ENCODE measurements at places on chromosomes 11 and 22.

- no peak for DNase-seq
Measured at GRCh38 chr11:15816260-15816871, 540.0 kb downstream of the SOX6 start.

- no peak for DNase-seq
Measured at GRCh38 chr11:125170001-125170509, 5.5 kb downstream of the PKNOX2 start.

- DNase-seq, result no peak
Measured at GRCh38 chr11:16412525-16413172, 56.3 kb upstream of the SOX6 start.

- DNase-seq, result no peak
Measured at GRCh38 chr11:64874308-64875240, 3.8 kb downstream of the EHD1 start.

- DNase-seq, result no peak
Measured at GRCh38 chr11:113178381-113179070, 135.9 kb upstream of the TTC12 start.

- peak; percentile 50 for DNase-seq
Measured at GRCh38 chr11:107102692-107103477, 84.6 kb upstream of the GUCY1A2 start.

DNA sequence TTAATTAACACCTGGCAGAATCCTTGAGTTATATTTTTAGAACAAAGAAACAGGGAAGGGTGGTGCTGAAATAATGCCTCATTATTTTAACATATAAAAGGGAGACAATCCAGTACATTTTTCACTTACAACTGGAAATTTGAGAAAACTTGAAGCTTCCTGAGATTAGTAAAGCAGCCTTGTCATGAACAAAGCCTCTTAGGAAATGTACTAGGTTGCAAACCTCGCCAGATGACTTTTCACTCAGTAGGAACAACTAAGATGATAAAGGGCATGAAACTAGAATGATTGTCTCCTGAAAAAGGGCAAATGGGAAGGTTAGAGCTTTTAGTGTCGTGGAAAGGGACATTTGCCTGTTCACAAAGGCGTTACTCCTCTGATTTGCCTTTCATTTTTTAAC lies 289.6 kb downstream of the ETS1 start:
- DNase-seq, result no peak

- DNase-seq, result no peak
Measured at GRCh38 chr11:120940160-120940848, 83.6 kb upstream of the TBCEL start.

DNA sequence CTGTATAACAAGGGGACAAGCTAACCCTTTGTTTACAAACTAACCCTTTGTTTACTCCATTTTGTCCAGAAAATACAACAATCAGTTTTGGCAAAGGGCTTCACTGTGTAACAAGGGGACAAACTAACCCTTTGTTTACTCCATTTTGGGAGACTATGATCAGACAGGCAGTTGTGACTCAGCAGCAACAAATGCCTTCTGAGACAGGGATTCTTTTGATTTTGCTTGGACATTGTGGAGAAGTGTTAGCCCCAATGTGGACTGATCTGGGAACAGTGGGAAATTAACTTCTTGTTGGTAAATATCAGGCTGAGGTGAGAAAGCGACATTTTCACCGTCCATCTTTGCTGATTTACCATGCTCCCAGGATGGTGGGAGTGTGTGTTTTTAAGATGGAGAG lies 983 bp downstream of the EHF start:
- DNase-seq, result no peak

DNA sequence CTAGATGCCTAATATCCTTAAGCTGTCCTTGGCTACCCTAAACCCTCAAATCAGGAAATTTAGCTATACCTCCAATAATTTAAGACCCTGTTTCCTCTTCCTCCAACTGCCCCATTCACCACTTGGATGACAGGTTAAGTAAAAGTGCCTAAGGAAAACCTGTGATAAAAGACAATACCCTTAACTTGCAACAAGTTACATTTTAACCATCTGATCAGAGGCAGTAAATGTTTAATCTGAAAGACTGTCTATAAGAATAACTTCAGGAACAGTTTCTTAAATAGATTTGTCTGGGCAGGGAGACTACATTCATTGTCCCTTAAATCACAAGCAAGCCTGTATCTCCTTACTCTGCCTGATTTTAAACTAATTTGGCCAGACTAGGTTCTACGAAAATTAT lies 129.1 kb downstream of the APOL5 start:
- no peak for DNase-seq

DNA sequence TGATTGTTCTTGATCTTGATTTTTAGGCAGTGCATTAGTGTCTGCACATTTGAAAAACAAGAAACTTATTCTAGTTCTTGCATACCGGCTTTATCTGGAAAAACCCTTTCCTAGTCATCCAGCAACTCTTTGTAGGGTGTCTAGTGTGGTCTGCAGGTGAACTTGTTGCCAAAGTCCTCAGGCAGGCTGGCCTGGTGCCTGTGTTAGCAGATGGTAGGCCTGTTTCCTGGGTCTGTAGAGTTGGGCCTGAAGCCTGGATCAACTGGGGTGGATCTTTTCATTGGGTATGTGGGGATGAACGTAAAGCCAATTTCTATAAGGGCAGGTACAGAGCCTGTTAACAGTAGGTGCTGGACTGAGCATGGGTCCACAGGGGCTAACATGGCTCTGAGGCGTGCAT lies 5.6 kb upstream of the GLYATL1 start:
- DNase-seq, result no peak

- DNase-seq, result peak; percentile 58
Measured at GRCh38 chr11:93236741-93237675, 39.2 kb upstream of the SLC36A4 start.

DNA sequence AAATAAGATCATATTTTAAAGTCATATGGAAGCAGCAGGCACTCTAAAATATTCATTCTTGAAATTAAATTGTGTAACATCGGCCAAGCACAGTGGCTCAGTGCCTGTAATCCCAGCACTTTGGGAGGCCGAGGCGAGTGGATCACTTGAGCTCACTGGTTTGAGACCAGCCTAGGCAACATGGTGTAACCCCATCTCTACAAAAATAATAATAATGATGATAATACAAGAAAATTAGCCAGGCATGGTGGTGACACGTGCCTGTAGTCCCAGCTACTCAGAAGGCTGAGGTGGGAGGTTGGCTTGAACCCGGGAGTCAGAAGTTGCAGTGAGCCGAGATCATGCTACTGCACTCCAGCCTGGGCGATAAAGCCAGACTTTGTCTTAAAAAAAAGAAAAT lies 77.4 kb downstream of the TRIM29 start:
- DNase-seq, result no peak

- DNase-seq, result no peak
Measured at GRCh38 chr22:38017272-38017920, 33.0 kb upstream of the SOX10 start.

- DNase-seq, result no peak
Measured at GRCh38 chr11:86932259-86932585, 23.0 kb downstream of the FZD4 start.

GRCh38 chr11:117134431-117134830 lies 9.7 kb upstream of the PAFAH1B2 start:
- DNase-seq, result no peak

DNA sequence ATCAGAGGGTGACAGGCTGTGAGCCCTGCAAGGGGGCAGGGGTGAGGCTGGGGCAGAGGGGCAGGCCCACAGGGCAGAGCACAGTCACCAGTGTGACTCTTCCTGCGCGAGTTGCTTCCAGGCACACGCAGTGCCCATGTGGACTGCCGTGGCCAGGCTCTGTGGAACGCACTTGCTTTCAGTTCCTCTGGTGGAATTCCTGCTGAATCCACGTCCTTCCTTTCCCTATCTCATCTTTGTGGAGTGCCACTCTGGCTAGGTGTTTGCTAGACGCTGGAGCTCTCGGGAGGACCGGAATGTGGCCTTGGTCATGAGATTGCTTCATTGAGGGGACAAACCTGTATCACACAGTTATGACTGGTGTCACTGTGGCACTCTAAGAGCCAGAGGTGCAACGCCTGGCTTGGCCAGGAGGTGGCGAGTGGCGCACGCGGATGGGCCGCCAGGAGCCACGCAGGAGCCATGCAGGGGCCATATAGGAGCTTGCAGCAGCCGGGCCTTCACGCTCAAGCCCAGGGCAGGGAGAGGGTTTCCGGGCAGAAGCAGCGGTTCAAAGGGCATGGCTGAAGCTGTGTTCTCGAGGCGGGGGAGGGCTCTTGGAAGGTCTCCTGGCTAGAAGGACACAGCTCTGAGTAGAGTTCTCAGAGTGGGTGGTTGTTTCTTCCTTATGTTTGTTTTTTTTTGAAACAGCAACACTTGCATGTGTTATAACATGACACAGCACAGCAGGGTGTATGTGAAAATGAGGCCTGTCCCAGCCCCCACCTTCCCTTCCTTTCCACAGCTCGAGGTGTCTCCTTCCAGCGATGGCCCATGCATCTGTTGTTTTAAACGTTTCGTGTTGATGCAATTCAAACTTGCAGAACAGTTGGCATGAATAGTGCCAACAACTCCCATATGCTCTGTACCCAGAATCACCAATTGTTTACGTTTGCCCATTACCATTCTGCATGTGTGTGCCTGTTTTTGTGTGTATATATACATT lies 36.2 kb downstream of the TBC1D22A start:
- DNase-seq, result peak; percentile 36

DNA sequence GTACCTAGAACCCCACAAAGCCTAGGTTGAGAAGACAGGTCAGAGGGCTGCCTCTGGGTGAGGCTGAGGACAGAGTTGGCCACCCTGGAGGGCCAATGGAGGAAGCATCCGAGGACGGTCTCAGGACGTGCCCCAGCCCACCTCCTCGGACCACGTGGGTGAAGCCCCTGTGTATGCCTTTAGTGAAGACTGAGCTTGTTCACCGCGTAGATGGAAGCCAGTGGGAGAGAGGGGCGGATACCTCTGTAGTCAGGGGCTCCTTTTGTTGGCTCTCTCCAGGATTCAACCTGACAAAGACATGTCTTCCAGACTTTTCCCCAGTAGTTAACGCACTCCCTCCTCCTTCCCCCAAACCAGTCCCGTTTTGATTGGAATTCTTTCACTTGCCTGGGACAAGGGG lies 110.7 kb downstream of the ZBTB16 start:
- DNase-seq, result no peak

- peak; percentile 59 for DNase-seq
Measured at GRCh38 chr22:20646906-20647305, 127.0 kb upstream of the SERPIND1 start.

- no peak for DNase-seq
Measured at GRCh38 chr22:38033522-38034277, 23.5 kb upstream of the PICK1 start.

- no peak for DNase-seq
Measured at GRCh38 chr11:7614656-7615055, 58.6 kb downstream of the CYB5R2 start.

DNA sequence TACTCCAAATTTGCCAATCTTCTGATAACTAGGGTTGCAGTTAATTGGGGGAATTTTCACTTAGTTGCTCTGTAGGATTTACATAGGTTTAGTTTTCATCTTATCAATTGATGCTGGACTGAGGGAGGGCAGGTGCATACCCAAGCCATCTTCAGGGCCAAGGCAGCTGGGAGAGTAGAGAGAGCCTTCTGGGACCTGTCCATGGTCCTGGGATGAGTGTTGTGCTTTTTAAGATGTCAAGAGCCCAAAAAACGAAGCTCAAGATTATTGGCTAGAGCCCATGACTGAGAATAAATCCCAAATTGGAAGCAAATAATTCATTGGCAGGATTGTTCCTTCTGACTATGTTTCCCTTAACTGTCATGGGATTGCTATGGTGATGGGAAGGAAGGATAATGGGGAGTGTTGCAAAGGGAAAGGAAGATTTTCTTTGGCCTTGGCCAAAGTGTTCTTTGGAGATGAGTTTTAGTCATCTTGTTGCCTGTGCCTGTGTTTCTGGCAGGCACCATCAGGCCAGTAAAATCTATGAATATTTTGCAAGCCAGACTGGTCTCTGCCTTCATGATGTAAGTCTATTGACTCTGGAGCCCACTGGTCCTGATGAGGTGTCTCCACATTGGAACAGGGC lies 4.5 kb downstream of the SLC22A6 start:
- no peak for DNase-seq

DNA sequence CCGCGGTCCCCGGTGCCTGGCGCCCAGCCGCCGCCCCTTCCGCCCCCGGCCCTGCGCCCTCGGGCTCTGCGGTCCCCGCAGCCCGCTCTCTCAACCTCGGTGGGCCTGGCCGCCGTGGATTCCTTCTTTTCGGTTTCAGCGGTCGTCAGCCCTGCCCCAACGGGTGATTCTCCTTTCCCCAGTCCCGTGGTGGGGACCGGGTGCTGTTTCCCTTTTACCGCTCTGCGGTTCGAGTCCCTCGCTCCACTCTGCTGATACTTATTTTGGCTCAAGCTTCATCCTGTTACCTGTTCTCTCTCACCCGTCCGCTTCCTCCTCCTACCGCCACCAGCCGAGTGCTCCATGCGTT lies 494 bp downstream of the ZDHHC5 start:
- no peak for DNase-seq

DNA sequence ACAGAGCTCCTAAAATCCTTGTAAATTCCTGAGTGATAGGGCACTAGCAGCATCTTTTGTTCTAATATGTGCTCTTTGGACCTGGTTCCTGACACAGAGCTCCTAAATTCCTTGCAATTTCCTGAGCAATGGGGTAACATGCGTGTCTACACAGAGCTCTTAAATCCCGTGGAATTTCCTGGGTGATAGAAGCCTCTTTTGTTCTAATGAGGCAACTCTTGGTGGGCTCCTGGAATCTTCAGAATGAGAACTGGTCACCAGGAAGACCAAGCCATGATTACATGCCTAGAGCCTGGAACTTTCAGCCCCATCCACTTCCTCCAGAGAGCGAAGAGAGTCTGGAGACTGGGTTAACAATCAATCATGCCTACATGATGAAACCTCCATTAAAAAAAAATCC lies 19.0 kb downstream of the RSF1 start:
- no peak for DNase-seq

GRCh38 chr11:36164506-36165250 lies 124.5 kb downstream of the COMMD9 start:
- DNase-seq, result no peak

DNA sequence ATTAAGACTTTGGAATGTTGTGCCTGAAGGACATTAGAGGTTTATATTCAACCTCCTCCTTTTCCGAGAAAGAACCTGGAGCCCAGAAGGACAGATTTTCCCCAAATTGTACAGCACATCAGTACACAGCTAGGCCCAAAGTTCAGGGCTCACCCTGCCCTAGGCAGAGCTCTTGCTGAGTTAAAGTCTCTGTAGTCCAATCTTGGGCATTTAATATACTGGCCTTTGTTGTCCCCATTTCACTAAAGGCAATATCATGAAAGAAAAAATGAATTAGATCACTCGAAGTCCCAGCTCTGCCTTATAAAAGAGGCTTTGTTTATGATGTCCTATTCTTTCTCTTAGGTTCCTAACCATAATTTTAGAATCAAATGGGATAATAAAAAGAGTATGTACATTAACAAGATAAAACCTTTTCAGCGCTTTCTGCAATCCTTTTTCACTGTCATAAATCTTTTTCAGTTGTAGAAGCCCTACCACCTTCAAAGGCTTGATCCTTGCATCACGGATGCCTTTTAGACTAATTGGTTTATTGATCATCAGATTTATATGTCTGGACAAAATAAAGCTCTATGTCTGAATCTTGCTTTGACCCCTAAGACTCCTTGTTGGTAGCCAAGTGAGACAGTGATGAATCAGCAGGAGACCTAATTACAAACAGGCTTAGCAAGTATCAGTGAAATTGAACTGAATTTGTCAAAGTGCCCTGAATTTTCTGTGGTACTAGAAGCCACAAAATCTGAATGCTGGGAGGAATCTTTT lies 39.8 kb downstream of the RELT start:
- no peak for DNase-seq

All from NCI-H524 (cell line).